ENCODE measurements at places on chromosomes 5 and 9.

GRCh38 chr9:82797534-82797933 is 265.4 kb downstream of the RASEF start:
- no peak for DNase-seq

DNA sequence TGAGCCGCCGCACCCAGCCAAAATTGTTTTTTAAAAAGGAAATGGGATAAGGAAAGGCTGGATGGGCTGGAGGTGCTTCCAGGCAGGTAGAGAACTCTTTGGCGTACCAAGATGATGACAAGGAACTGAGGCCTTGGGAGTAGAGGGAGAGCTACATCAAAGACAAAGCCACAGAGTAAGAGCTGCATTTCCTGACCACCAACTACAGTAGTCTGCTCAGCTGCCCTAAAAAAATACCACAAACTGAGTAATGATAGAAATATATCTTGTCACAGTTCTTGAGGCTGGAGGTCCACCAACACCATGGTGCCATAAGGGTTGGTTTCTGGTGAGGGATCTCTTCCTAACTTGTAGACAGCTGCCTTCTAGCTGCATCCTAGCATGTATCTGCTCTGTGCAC is 8.2 kb downstream of the OR1K1 start:
- no peak for DNase-seq

DNA sequence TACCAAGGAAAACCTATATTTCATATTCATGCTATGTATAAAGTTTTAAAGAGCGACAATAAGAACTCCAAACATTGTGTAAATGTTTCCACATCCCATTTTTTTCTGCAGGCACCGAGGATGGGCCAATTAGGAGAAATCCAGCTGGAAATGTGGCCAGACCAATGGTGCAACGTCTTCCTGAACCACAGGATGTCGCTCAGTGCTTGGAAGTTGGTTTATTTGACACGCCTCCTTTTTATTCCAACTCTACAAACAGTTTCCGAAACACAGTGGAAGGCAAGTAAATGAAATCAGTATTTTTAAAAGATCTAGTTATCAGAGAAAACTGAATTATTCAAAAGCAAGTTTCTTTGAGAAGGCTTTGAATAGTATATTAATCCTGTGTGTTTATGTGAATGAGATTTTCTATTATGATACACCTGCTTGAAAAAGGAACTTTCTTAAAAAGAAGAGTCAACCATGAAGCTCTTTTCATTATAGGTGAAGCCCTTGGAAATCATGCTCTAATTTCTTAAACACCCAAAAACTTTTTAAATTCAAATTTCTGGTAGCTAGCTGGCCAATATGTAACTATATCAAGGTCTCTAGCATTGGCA is 9.1 kb downstream of the TYRP1 start:
- DNase-seq: no peak

DNA sequence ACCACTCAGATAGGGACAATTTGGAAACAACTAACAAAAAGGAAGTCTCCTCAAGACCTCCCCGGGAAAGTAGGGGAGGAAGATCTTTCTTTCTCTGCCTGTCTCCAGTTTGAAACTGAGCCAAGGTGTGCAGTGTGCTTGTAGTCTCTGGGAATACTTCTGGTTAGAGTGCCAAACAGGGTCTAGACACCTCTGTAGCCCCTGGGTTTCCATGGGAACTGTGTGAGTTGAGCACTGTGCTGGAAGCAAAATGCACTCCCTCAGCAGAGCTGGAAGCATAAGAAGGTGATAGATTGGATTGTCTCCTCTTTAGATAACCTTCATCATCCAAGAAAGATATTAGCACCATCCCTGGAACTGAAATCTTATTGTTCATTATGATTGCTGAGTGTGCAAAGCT is 129.2 kb upstream of the TNPO1 start:
- DNase-seq: no peak

DNA sequence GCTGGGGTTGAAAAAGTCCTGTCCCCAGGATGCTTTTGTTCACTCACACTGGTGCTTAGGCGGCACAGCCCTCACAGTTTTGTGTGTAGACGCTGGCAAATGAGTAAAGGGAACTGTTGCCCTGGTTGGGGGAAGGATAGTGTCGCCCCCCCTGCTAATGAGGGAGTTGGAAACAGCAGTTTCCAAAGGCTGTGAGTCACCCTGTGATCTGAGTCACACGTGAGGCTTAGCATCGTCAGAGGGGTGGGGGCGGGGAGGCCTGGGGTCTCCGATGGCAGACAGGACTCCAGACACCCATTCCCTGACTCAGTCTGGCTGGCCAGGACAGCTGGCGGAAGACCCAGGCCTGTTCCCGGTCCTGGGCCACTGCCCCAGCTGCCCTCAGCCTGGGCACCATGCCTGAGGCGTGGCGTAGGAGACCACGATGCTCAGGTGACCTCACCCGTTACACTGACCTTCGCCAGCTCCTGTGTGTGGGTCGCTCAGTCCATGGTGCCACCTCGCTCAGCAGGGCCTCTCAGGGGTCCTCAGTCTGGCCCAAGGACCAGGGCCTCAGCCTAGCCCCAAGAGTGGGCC is 2.9 kb downstream of the DNAJB5 start:
- no peak for DNase-seq

DNA sequence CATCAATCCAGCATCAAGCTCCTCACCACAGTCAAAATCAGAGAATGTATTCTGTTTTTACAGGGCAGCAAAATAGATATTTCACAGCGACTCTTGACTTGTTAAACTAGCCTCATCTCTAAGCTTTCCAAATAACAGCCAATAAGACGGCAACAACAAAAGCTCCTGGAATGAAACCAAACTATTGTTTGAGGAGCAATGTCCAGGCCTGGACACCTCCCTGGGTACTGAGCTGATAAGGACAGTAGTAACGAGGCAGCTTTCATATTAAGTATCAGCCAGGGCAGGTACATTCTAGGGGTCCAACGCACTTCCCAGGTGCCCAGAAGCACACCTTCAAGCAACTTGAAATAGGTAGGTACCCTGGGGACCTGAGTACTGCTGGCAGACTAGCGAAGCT is 260.3 kb downstream of the ENC1 start:
- no peak for DNase-seq

- DNase-seq: no peak
Measured at GRCh38 chr9:123550012-123550411, 194.0 kb downstream of the CRB2 start.

DNA sequence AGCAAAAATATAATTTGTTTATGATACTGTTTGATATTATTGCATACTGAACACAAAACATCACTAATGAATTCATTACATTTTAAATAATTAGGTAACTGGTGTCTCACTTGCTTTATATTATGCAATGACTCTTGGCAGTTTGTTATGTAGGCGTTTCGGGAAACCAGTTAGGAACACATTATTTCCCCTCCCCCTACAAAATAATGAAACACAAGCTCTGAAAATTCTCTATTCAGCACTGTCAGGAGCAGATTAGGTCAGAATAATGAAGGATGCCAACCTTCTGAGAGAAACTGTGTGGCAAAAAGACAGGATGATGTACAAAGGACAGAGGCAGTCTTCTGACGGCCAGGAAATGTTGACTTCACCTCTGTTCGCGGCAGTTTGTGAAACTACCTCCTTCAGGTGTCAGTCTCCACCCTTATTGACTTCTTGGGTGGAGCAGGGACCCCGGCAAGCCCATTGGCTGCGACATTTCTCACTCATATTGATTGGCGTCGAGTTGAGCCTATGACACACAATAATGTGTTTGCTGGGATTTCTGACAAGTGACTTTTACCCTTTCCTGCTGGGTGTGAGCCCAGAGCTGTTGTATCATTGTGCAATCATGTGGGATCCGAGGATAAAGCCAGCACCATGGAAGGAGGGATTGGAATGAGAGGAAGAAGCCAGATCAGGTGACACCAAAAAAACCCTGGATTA is 33.9 kb downstream of the SH3PXD2B start:
- DNase-seq: no peak

DNA sequence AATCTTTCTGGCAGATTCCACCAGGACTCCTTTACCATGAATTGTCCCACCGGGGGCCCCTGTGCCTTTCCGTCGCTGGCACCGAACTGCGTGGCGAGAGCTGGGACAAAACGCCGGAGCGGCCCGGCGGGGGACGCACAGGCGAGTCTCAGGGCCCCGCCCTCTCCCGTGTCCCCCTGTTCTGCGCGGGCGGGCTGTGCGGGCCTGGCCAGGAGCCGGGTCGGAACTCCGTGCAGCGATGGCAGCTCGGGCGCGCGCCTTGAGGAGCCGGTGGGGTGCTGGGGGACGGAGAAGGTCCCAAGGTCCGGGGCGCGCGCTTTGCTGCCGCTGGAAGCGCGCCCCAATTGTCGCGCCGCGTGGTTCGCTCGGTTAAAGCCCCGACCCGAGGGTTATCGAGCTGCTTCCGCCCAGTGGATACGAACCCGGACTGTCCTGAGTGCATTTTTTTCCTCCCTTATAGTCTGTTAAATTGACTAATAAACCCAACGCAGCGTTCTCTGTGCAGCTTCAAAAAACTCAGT is 125.3 kb downstream of the TMEM174 start:
- DNase-seq: no peak

GRCh38 chr5:9613360-9613759 is 16.8 kb downstream of the TAS2R1 start:
- DNase-seq: no peak

- DNase-seq: no peak
Measured at GRCh38 chr5:10138395-10139057, 111.2 kb downstream of the ATPSCKMT start.

DNA sequence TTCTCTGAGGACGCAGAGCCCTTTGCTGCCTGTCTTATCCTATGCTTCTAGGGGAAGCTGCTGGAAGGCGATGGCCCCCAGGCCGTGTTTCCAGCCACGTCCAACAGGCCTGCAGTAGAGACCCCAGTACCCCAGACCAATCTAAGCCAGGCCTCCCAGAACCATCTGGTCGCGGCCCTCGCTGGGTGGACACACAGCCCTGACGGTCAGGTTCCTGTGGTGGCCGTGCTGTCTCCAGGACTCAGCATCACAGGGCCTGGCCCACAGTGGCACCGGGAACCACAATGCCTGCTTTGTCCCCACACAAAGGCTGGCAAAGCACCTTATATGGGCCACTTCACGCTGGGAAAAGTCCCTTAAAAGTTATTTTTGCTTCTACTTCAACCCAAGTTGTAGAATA is 44.5 kb downstream of the SEMA4D start:
- no peak for DNase-seq

DNA sequence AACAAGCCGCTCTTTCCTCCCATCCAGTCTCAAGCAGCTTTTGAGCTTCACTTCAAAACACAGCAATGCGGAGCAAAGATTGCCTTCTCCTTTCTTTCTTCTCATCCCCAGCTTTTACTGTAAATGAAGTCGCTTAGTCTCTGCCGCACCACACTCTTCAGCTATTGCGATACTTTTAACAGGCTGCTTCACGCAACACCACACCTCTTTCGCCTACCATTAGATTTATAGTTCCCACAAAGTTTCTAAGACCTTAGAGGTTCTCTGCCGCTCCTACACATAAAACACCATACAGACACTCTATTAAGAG is 711 bp downstream of the PGGT1B start:
- no peak for DNase-seq

DNA sequence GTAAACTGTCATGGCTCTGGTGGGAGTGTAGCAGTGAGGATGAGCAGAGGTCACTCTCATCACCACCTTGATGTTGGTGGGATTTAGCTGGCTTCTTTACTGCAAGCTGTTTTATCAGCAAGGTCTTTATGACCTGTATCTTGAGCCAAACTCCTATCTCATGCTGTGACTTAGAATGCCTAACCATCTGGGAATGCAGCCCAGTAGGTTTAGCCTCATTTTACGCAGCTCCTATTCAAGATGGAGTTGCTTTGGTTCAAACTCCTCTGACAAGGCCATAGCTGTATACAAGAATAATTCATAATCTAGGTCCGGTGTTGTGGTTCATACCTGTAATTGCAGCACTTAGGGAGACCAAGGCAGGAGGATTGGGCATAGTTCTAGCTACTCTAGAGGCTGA is 85.1 kb downstream of the ARRDC3 start:
- no peak for DNase-seq

DNA sequence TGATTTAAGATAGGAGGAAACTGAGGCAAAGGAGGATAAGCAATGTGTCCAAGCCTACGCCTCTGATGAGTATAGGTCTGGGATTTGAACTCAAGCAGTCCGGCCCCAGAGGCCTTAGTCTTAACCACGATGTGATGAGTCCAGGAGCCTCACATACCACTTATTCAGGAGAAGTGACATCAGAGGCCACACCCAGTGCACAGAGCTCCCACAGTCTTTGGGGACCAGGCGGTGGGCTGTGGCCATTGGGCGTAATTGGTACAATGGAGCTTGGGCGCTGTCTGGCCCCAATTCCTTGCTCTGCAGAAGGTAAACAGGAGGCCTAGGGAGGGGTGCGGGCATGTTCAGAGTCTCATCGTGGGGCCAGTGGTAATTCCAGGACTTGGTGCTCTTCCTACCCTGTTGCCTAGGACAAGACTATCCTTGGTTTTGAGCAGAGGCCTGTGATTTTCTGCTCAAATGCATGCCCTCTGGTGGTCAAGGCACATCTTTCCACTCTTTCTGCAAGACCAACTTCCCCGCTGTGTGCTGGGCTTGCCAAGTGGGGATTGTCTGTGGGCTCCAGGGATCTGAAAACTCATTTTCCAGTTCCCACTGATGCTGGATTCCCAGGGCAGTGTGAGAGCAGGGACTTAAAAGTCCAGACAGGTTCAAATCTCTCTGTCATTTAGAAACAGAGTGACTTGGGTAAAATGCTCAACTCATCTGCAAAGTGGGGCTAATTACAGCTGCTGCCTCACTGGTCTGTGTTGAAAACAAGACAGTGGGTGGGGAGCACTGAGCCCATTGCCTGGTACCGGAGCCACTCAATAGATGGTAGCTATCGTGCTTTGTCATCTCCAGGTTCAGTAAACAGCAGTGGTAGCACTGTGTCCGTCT is 15.8 kb downstream of the NDST1 start:
- no peak for DNase-seq

- DNase-seq: no peak
Measured at GRCh38 chr5:16406630-16407029, 59.0 kb downstream of the ZNF622 start.

DNA sequence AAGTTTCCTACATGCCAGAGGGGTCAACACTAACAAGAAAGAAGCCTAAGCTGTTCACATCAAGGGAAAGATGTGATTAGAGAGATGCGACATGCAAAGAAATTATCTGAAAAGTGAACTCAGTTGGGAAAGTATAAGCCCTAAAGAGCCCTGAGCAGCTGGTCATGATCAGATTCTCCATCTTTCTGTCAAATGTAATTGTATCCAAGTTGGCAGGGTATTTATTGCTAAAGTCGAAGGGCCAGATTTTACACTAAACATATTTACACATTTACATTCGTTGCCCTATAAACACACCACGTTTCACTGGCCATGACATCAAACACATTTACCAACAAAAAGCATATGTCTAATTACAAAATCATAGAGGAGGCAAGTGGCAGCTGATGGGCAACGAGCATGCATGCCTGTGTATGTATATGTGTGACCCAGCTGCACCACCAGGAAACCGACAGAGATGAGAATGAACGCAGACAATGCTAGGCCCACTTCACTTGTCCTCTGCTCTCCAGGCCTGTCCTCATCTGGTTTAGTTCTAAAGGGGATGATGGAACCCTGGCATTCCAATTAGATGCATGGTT is 6.3 kb downstream of the FOXD1 start:
- no peak for DNase-seq

- DNase-seq: no peak
Measured at GRCh38 chr9:136552117-136552703, 6.4 kb upstream of the NOTCH1 start.

GRCh38 chr5:124912638-124913328 is 166.3 kb upstream of the ZNF608 start:
- DNase-seq: no peak

GRCh38 chr5:168683247-168683926 is 104.2 kb upstream of the PANK3 start:
- no peak for DNase-seq
